ENCODE measurements at places on chromosomes 16 and 17.

DNA sequence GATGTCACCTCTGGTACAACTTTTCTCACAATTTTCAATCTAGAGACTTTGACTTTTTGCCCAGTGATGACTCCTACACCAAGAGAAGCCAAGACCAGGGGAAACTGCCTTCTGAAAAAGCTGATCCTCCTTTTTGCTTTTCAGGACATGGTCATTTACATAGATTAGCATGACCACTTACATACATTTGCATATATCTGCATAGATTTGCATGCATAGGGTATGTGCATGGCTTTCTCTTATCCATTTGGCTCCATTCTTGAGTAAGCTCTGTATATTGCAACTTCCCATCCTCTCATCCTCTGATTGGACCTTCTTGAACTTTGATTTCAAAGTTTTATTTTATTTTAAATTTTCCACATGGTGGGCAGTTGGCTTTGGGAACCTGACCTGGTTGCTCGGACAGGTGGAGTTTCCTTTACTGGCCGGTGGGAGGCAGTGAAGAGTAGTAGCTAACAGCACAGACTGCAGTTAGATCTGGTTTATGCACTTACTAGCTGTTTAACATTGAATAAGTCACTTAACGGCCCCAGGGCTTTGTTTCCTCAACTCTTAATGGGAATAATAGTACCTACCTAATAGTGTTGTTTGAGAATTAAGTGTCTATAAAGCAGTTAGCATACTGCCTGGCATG, 92.9 kb downstream of the GPR139 start:
- DNase-seq: no peak

DNA sequence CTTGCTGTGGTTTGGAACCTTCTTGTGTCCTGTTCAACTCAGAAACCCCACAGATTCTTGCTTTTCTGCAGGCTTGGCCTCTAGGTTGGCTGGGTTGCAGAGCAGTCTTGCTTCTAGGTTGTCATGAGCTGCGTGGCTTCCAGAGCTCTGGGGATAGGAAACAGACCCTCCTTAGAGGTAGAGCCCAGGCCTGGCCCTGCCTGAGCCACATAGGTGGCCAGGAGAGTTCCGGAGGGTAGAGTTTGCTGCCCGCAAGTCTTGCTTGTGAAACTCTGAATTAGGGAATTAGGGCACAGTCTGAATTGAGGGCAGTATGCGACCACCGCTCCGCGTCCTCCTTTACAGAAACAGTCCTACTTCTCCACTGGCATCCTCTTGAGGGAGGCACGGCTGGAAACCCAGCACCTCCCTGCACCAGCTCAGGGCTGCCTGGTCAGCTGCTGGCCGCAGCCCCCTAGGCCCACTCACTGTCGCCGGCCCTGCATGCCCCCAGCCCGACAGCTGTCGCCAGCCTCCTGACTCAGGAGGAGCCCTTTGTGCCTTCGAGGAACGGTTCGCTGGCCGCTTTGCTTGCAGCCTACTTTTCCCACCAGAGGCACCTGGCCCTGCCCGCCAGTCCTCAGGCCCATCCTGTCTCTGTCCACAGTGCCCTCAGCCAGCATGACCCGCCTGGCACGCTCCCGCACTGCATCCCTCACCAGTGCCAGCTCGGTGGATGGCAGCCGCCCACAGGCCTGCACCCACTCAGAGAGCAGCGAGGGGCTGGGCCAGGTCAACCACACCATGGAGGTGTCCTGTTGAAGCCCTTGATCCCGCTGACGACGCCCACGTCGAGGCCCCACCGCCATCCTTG, 4.3 kb upstream of the SETD6 start:
- DNase-seq: no peak

GRCh38 chr17:8898126-8898525, 30.7 kb upstream of the PIK3R6 start:
- DNase-seq: no peak

- peak; percentile 77 for DNase-seq
These were observed 34.8 kb upstream of the PEMT start for GRCh38 chr17:17626151-17626805.

GRCh38 chr16:52729731-52730130, 182.8 kb upstream of the TOX3 start:
- DNase-seq: no peak

DNA sequence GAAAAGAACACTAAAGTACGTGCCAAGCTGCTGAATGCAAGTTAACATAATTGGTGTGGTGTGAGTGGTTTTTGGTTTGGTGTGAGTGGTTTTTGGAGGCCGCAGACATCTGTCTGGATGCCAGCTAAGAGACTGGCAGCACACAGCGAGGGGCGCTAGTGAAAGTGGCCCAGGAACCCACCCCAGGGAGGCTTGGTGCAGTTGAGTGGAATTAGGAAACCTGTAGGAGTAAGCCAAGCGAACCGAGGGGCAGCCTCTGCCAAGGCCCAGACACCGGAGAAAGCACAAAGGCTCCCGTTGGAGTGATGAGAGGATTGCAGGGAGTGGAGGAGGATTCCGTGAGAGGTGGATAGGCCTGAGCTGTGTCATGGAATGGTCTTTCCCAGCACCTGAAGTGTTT, 24.6 kb upstream of the SLC5A11 start:
- no peak for DNase-seq

DNA sequence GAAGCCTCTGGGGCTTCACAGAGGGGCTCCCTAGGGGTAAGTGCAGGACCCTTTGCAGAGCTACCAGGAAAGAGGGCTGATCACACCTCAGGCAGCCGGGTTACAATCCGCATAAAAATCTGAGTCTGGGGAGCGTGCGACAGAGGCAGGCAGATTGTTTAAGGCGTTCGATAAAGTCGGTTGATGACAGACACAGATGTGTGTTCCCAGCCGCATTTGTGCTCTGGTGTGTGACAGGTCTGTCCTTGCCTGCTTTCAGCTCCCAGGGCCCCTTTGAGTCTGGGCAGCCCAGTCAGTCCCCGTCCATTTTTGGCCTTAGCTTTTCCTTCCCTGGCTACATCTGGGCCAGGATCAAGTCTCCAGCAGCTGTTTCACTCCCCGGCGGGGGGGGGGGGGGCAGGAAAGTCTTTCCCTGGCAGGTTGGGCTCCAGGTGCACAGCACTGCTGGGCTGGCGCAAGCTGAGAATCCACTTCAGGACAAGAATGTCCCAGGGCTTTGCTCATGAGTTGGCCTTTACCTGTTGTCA, 1.3 kb upstream of the ZACN start:
- no peak for DNase-seq

DNA sequence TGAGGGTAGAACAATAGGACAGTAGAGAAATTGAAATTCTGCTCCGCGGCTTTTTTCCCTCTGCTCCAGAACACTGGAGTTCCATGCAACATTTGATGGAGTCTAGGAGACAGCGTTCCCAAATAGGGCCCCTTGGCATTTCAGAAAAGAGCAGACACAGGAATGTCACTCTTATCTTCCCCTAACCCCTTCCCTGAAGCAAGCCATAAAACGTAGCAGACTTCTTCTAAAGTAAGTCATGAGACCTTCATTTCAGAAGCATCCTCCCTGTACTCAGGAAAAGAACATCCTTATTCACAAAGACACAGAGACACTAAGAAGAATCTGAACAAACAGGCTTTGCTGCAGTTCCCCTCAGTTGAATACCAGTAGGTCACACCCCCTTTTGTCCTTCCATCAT, 296.1 kb upstream of the SOX9 start:
- no peak for DNase-seq

GRCh38 chr16:66616169-66616568, 11.7 kb downstream of the CMTM3 start:
- no peak for DNase-seq

GRCh38 chr17:81537856-81538555, 9.8 kb downstream of the FSCN2 start:
- no peak for DNase-seq

- DNase-seq: no peak
These were observed 70.5 kb downstream of the DNAH17 start for GRCh38 chr17:78506454-78507309.

GRCh38 chr16:10754941-10755340, 11.3 kb downstream of the NUBP1 start:
- DNase-seq: no peak

GRCh38 chr17:13306310-13306962, 288.6 kb upstream of the ELAC2 start:
- peak; percentile 49 for DNase-seq

DNA sequence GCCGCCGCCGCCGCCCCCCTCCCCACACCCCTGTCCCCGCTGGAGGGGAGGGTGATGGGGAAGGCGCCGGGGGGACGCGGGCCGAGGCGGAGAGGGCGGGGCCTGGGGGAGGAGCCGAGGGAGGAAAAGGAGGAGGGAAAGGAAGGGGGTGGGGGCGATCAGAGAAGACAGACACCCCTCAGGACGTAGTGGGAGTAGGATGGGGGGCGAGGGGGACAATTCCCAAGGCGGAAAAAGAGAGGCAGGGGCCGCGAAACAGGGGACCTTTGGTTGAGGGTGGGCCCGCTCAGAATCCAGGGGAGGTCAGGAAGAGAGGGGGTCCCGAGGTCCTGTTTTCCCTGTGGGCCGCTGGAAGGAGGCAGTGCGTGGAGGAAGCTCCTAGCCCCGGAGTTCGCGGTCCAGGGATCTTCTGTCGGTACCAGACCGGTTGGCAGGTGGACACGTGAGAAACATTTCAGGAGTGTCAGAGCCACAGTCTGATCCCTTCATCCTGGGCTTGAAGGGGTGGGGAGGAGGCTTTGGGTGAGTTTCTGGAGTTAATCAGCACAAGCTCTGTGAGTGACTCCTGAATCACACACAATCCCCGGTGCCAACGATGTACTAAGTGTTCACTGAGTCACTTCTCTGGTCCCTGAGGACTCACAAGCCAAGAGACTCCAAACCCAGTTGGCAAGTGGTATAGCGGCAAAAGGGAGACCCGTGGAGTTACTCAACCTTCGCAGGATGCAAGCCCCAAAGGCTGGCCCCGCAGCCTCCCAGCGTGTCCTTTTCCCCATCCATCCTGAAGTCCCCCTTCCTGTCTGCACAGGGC, at the start of gene XYLT1:
TSS of gene XYLT1 (minus strand) at position 53 of the 811 bp plus-strand sequence. CDS start 164 bp downstream, outside the sequence.
- no peak for DNase-seq

GRCh38 chr17:1562176-1562643, 382 bp downstream of the PITPNA start:
- no peak for DNase-seq

DNA sequence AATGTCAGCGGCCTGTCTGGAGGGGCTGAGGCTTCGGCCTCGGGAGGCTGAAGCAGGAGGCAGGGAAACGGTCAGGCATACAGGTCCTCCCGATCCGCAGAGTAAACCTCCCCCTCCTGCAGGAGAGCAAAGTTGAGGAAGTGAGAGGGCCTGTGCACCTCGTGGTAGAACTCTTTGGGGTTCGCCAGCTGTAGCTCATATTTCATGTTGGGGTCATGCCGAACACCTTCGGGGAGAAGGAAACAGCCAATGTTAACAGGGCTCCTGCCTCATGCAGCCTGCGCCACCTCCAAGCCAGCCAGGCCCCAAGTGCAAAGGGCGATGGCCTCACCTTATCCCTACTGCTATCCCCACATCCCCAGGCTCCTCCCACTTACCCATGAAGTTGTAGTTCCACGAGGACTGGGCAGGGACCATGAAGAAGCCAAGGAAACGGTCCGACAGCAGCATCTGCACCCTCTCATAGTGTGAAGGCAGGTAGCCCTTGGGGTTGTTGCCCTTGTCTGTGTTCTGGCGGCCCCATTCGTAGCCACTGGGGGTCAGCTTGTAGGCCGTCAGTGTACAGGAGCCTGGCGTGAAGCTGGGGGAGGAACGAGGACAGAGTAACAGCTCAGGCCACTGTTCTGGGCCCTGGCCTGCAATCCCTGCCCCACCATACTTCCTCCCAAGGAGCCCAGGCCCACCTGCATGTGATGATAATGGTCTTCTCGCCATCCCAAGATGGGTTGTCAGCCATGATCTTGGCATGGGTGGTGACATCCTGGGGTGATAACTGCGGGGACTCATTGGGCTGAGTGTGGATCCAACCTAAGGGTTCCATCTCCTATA, 1.3 kb upstream of the RILP start:
- DNase-seq: no peak

GRCh38 chr17:56244268-56244890, 91.1 kb downstream of the ANKFN1 start:
- DNase-seq: no peak

DNA sequence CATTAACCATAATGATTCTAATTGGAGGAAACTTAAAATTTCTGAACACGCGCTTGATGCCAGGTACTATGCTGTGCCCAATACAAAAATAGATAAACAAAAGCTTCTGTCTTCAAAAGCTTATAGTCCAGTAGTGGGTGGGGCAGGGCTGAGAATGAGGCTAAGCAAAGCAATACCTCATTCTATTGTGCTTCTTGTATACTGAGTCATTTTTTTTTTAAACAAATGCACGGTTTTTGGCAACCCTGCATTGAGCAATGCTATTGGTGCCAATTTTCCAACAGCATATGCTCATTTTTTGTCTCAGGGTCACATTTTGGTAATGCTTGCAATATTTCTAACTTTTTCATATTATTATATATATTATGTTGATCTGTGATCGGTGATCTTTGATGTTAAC, 34.7 kb upstream of the HNF1B start:
- DNase-seq: no peak

- no peak for DNase-seq
These were observed 47.4 kb downstream of the AXIN2 start for GRCh38 chr17:65514082-65514481.

DNA sequence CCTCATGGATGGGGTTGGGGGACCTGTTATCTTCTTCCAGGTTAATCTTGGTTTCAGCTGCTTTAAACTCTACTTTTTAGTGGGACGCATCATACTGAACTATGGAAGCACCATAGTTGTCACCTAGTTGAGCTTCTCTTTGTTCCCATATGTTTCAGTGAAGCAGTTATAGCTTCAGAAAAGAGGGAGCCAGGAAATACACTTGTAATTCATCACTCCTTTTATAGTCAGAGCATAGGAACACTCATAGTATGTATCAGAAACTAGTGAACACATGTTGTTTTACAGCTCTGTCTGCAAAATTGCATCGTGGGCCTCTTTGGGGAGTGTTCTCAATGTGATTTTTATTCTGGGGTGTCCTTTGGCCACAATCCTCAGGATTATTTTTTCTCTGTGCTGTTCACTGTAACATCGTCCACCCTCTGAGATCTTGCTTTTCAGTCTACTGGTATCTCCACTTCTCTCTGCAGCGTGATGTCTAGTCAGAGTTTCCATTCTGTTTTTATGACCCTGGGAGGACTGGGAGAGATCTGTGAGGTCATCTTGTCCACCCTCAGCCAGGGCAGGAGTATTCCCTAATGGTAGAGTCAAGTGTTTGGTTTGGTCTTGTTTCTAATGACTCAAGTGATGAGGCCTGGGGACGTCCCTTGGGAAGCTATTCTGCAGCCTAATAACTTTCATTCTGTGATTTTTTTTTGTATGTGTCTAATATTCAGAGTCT, 585.4 kb downstream of the WWOX start:
- DNase-seq: no peak

All from H1 (cell line).